Hypothalamus (tissue), 51 donors: ENCODE measurements at places on chromosomes 1 and 21.

DNA sequence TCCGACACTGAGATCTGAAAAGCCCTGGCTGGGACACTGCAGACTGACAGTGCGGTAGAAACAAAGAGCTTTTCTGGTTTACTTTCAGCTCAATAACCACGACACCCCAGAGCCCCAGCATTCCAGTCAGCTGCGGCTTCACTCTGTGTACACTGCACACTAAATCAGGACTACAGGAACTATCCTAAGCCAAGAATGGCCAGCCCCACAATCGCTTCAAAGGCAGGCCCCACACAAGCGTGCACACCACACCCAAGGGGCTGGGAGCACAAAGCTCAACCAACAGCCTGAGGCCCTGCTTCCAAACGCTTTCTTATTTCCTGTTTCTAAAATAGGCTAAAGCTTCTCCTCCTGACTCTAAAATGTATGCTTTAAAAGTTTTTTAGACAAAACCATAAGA is 28.4 kb downstream of the URB1 start:
- DNase-seq = no peak

DNA sequence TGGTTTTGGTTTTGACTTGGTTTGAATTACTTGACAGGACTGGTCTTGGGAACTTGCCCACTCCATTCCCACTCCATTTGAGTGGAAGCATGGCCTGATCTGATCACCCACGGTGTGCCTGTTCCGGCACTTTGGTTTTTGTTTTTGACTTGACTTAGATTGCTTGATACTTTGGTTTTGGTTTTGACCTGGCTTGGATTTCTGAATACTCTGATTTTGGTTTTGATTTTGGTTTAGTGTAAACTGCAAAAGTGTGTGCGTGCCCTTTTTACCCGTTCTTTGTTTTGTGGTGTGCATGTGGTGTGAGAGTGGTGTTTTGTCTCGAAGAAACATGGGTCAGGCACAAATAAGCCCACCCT is 50.0 kb downstream of the ADCY10 start:
- DNase-seq = no peak

- no peak for DNase-seq
Measured at GRCh38 chr1:116495535-116495934, 75.3 kb downstream of the CD58 start.

GRCh38 chr1:225541383-225541782 is 111.5 kb downstream of the ENAH start:
- no peak for DNase-seq
